Right renal cortex interstitium (tissue), 3 donors: ENCODE measurements at places on chromosomes 6 and 20. TPM values are rescaled to one million over a fixed set of nuclear protein-coding genes. Genes with fewer than 3 reads are reported as not detected.

The PTCHD4 gene
- 2.0 TPM for polyA plus RNA-seq

The DCBLD1 gene
- polyA plus RNA-seq: 11.9 TPM

The JPH2 gene
- polyA plus RNA-seq: 1.4 TPM

The ACTL10 gene
- polyA plus RNA-seq: 0.48 TPM

DNA sequence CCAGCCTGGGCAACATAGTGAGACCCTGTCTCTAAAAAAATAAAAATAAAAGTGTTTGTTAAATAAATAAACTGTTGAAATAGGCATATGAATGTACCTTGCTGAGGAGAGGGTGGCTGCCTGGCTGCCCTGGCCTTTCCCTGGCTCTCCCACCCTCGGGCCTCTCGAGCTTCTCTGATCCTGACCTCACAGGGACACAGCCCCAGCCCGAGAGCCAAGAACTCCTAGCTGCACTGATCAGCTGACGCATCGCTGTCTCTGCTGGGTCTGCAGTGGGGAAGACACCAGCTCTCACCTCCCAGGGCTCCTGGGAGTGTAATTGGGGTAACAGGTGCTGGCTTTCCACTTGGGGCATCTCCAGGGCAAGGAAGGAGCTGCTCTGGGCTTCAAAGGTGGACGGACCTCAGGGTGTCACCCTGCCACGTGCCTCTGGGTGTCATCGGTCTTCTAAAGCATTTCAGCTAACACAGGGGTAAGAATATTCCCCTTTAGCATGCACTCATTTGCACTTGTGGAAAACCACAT is 6.9 kb downstream of the TCF15 start:
- no peak for DNase-seq

- no peak for DNase-seq
Observed at GRCh38 chr6:15523679-15524630, 138.9 kb downstream of the DTNBP1 start.

GRCh38 chr20:19193349-19193748 is 19.1 kb upstream of the SLC24A3 start:
- DNase-seq: no peak

- no peak for DNase-seq
Observed at GRCh38 chr6:114342086-114342825, 567 bp downstream of the HS3ST5 start.

DNA sequence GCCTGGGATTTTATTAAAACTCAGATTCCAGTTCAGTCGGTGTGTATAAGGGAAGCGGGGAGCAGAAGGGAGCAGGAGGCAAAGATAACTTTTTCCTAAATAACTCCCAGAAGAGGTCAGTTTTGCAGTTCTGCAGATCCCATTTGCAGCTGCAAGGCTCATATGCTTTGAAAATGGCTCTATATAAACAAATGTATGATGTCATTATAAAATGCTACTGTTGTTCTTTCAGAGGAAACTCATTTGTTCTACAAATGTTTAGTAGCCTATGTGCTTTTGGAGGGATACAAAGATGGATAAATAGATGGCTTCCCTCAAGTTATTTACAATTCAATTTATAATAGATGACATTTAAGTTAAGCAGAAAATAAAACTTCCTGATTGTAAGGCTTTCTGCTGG is 29.2 kb upstream of the DSP start:
- DNase-seq: no peak

GRCh38 chr6:90159452-90159851 is 137.2 kb downstream of the BACH2 start:
- no peak for DNase-seq

- DNase-seq: no peak
Observed at GRCh38 chr20:9626357-9626756, 112.0 kb downstream of the LAMP5 start.

DNA sequence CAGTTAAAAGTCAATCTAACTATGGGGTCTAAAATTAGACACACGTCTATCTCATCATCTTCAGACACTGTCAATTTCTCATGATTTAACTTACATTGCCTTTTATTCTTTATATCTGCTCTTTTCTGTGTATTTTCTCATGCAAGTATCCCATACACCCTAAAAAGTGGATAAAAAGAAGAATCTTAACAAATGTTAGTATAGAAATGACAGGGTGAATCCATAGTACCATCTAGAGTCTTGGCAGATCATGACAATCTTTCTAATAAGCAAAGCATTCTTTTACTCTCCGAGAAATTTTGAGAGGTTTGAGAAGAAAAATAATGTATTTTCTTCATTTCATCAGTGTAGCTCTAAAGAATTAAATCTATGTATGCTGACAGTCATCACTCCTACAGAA is 382.7 kb downstream of the C6orf118 start:
- no peak for DNase-seq

GRCh38 chr6:14458669-14459266 is 341.2 kb downstream of the CD83 start:
- DNase-seq: no peak
